ENCODE measurements at places on chromosomes 16 and 17.

DNA sequence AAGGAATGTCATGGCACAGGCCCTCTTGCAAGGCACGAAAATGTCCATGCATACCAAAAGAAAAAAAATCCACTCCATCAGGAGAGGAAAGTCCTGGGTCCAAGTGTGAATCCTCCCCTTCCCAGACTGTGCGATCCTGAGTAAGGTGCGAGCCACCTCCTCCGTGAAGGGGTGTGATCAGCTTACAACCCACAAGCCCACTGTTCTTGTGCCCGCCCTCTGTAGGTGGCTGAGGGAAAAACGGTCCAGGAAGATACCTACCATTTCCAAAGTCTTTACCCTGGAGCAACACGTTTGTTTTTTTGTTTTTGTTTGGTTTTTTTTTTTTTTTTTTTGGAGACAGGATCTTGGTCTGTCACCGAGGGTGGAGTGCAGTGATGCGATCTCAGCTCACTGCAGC, 116.5 kb downstream of the ZNF423 start:
- DNase-seq: no peak

DNA sequence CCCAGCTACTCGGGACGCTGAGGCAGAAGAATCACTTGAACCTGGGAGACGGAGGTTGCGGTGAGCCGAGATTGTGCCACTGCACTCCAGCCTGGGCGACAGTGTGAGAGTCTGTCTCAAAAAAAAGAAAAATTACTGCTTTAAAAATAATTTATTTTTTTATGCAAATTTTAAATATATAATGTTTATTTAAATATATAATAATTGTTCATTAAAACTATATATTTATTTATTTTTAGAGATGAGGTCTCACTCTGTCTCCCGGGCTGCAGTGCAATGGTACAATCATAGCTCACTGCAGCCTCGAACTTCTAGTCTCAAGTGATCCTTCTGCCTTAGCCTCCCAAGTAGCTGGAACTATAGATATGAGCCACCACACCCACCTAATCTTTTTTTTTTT, 15.2 kb upstream of the DBNDD1 start:
- DNase-seq: no peak

DNA sequence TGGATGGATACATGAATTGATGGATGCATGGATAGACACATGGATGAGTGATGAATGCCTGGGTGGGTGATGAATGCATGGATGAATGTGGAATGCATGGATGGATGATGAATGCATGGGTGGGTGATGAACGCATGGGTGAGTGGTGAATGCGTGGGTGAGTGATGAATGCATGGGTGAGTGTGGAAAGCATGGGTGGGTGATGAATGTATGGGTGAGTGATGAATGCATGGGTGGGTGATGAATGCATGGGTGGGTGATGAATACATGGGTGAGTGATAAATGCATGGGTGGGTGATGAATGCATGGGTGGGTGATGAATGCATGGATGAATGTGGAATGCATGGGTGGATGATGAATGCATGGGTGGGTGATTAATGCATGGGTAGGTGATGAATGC, 83.9 kb upstream of the HSBP1 start:
- no peak for DNase-seq

DNA sequence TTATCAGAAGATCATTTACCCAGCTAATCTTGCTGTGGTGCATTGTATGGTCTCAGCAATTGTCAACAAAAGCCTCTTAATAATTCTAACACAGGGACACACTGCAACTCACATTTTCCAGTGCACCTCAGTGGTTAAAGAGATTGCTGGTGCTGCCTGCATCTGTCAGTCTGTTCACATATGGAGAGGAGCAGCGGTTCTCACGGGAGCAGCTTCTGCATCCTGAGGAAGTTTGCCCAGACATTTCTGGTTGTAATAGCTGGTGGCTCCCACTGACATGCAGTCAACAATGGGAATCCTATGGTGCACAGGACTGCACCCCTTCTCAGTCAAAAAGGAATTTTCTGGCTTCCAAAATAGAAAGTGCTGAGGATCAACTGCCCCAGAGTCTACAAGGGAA, 7.8 kb downstream of the GGA2 start:
- no peak for DNase-seq

GRCh38 chr16:50259334-50260205, 6.8 kb upstream of the ADCY7 start:
- DNase-seq: no peak

- DNase-seq: no peak
Measured at GRCh38 chr17:66517336-66518009, 215.1 kb downstream of the PRKCA start.

DNA sequence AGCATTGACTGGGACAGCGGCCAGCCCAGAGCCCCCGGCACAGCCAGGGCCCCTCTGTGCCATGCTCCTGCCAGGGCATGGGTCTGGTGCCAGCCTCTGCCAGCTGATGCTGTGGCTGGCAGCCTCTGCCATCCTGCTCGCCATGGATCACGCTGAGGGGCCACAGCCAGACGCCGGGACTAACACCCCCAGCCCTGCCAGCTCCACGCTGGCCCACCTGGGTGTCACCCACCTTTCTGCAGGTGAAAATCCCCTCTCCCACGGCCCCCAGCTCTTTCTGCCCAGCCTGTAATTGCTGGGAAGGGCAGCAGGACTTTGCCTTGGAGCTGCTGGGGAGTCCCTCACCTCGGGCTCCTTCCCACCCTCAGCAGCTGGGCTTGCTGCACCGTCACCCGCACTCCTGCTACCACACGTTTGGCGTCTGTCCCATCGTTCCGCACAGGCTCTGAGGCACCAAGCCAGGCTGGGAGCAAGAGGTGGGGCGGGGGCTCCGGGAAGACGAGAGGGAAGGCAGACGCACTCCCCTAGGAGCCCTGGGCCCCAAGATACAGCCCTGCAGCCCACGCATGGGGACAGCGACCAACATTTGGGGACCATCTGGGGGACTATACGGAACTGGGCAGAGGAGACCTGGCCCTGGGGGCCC, 42.0 kb upstream of the ACSF3 start:
- DNase-seq: no peak

- no peak for DNase-seq
Measured at GRCh38 chr17:34082404-34082803, 172.7 kb upstream of the CCL2 start.

DNA sequence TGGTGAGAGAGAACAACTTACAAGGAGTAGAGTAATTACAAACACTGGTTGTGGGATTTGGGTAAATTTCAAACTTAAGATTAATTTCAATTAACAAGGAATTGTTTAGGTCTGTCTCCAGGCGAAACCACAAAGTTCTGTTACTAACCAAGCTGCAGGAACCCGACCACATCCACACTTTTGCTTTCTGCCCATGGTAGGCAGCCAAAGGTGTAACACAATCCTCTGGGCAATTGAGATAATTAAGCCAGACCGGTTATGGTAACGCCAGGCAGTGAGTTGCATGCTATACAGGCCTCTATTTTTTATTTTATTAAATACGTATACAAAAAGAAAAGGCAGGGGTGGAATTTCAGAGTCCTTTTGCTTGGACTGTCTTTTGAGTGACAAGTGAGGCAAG, 12.0 kb downstream of the KCNJ2 start:
- DNase-seq: no peak

GRCh38 chr17:49509588-49509917, 14.5 kb downstream of the NGFR start:
- DNase-seq: no peak

- DNase-seq: no peak
Measured at GRCh38 chr17:6126768-6127167, 56.6 kb downstream of the WSCD1 start.

DNA sequence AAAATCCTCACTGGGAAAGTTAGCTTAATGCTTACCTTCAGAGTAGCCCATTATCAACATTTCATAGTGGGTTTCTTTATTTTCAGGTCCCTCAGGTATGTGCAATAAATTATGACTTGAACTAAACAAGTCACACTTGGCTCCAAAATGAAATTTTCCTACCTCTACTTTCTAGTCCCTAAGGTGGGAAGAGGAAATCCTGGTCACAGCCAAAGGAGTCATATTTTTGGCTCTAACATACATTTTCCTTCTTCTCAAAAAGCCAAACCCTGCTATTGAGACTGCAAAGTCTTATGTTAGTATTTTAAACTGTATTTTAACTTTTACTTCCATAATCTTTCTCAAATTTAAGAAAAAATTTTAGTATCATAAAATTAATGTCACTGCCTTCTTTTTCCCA, 128.9 kb downstream of the BRIP1 start:
- no peak for DNase-seq

- DNase-seq: no peak
Measured at GRCh38 chr17:42700586-42701289, 18.4 kb downstream of the CNTNAP1 start.

DNA sequence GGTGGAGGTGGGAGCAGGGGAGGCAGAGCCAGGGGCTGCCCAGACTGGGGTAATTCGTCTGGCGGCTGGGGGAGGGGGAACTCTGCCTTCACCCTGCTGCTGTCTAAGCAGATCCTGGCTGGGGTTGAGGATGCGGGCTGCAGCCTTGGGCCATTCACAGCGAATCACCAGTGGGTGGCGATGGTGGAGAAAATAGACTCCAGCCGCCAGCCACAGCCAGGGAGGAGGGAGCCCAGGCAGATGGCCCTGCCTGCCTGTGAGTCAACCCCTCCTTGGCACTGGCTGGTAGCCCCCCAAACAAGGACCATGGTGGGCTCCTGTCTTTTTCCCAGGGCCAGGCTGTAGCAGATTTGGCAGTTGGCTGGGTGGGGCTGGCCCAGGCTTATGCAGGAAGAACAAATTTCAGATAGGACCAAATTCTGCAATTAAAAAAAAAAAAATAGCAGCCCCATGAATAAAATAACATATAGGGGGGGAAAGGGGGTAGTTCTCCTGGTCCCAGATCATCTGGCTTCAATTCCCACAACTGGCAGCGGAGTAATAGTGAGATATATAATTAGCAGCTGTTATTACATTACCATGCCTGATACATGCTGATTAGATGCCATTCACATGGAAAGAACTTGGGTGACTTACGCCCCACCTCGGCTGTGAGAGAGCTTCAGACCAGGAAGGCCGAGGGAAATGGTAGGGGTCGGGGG, 41.5 kb upstream of the CDH5 start:
- DNase-seq: no peak

DNA sequence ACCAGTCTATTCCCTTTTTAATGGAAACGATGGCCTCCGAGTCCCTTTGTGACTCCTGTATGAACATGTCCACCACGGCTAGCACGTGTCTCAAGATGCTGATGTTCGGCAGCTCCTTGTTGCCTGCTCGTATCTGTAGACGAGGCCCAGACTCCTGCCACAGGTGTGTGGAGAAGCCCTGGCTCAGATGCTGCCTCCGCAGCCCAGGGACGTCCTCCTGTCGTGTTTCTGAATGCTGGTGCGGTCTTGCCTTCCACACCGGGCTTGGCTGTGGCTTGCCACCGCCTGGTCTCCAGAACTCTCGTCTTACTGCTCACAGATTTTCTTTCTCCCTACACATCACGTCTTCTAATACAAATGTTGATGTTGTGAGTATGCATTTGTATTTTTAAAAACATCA, 17.0 kb downstream of the FOXF1 start:
- no peak for DNase-seq

GRCh38 chr17:31511195-31511578, 119.7 kb downstream of the RAB11FIP4 start:
- DNase-seq: no peak

GRCh38 chr17:48068491-48068961, 20.4 kb downstream of the NFE2L1 start:
- no peak for DNase-seq

DNA sequence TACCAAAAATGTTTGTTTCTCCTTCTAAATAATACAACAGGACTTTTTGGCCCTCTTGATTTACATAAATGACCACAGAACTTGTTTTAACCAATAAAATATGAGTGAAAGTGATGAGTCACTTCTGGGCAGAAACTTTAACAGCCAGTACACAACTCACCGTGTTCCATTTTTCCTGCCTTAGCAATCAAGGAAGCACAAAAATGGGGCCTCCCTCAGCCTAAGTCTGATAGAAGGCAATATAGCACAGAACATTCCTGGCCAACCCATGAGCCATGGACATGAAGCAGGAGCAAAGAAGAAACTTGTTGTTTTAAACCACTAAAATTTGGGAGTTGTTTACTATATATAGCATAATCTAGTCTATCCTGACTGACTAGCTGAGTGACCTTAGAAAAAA, 61.1 kb upstream of the MTMR4 start:
- DNase-seq: no peak

GRCh38 chr17:82952019-82952418, 112.2 kb upstream of the ZNF750 start:
- no peak for DNase-seq

- no peak for DNase-seq
Measured at GRCh38 chr16:28532940-28533647, 5.7 kb downstream of the NUPR1 start.

DNA sequence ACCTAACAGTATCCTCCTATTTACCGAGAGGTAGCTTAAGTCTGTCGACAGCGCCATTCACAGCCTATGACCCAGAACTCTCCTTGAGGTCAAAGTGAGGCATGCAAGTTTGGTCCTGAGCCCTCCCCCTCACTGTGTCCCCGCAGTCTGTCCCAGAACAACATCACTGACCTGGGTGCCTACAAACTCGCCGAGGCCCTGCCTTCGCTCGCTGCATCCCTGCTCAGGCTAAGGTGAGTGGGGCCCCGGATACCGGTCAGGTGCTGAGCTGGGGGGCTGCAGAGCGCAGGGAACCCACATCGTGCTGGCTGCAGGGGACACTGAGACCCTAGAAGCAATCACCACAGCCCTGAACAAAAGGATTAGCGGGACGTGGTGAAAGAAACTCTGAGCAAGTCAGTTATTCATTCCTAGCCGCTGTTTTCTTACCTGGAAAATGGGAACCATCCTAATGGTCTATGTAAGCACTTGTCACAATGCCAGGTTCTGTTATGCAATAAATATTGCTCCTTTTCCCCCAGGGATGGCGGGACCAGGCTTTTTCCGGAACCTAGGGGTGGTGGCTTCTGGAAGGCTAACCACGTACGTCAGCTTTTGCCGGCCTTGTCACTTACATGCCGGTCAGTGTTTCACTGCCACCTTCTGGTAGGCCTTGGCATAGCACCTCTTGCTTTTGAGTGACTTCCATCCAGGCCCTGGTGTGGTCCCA, 23.8 kb downstream of the DEXI start:
- DNase-seq: peak; percentile 82

DNA sequence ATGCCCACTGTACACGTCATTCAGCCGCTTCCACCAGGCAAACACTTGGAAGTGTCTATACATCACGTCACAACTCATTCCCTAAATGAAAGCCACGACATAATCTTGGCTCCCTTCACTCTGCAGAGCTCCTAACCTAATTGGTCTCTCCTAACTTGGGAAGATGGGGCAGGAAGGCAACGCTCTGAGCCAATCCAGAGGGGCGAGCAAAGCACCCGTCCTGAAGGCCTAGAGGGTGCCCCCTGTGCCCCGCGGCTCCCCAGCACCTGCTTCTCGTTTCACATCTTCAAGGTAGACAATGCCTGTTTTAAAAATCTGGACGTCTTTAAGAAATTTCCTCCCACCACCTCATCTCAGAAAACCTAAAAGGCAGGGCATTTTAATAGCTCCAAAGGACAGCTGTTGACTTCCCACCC, 1.0 kb downstream of the CSNK2A2 start:
- no peak for DNase-seq

Data from CD4-positive, alpha-beta T cell treated with Interferon alpha-2 for 1 hour (primary cell).